ENCODE measurements at places on chromosomes 13 and 19. TPM values are rescaled to one million over a fixed set of nuclear protein-coding genes. Genes with fewer than 3 reads are reported as not detected.

Gene FFAR3
- 5.3 TPM for total RNA-seq

Gene RUBCNL
- total RNA-seq: 3.6 TPM

Gene TMC4
- 0.24 TPM for total RNA-seq

Gene STK11
- 66.1 TPM for total RNA-seq

Gene ZNF587B
- total RNA-seq: 9.2 TPM

Gene F10
- not detected for total RNA-seq

Gene PLEKHF1
- total RNA-seq: 20.7 TPM

Gene ARRDC5
- total RNA-seq: not detected

Gene DAPK3
- total RNA-seq: 19.3 TPM

Gene CIC
- total RNA-seq: 60.2 TPM

Gene KIRREL2
- total RNA-seq: 1.0 TPM

Data from activated naive CD4-positive, alpha-beta T cell treated with anti-CD3 and anti-CD28 coated beads for 36 hours (primary cell).